ENCODE measurements at places on chromosomes 2 and 18.

DNA sequence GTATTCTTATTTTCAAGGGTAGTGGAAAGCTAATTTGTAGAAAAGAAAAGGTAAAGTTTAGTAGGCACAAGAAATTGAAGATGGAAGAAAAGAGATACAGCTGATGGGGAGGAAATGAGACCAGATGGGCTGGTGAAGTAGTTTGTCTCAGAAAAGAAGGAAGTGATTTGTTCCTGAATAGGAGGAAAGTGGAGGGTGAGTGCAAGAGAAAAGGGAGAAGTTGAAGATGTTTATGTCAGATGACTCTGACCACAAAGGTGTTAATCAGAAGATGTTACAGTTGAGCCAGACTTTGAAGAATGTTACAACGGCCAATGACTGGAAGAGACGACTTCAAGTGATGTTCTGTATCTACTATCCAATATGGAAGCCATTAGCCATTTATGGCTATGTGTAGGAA lies 21.2 kb downstream of the ZSCAN30 start:
- DNase-seq = no peak

- no peak for DNase-seq
Measured at GRCh38 chr2:231037731-231038482, 584 bp downstream of the C2orf72 start.

DNA sequence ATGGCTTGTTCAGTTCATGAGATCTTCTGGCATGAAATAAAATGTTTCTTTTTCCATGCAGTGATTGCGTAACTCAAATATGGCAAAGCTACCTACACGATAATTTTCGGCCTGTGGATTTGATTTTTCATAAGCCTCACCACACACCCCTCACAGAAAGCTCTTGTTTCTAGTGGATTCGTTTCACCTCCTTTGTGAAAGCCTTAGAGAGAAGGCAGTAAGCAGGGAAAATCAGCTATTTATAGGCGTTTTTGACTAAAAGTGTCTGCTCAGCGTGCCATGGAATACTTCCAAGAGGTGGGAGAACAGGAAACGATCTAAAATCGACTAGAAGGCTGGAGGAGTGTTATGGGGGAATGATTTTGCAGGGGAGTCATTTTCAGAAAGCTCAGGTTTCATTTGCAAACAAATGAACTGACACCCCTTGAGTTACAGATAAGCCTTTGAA lies 417.9 kb downstream of the TGIF1 start:
- no peak for DNase-seq

GRCh38 chr2:197904446-197904845 lies 100.1 kb downstream of the PLCL1 start:
- DNase-seq = no peak

- peak; percentile 42 for DNase-seq
Measured at GRCh38 chr18:58525517-58525916, 103.4 kb downstream of the ALPK2 start.

DNA sequence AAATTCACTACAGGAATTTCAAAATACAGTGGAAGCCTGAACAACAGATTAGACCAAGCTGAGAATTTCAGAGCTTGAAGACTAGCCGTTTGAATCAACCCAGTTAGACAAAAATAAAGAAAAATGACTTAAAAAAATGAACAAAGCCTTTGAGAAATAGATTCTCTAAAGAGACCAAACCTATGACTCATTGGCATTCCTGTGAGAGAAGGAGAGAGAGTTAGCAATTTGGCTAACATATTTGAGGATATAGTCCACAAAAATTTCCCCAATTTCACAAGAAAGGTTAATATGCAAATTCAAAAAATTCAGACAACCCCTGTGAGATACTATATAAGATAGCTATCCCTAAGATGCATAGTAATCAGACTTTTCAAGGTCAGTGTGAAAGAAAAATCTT lies 78.0 kb downstream of the MYO3B start:
- DNase-seq = peak; percentile 34

DNA sequence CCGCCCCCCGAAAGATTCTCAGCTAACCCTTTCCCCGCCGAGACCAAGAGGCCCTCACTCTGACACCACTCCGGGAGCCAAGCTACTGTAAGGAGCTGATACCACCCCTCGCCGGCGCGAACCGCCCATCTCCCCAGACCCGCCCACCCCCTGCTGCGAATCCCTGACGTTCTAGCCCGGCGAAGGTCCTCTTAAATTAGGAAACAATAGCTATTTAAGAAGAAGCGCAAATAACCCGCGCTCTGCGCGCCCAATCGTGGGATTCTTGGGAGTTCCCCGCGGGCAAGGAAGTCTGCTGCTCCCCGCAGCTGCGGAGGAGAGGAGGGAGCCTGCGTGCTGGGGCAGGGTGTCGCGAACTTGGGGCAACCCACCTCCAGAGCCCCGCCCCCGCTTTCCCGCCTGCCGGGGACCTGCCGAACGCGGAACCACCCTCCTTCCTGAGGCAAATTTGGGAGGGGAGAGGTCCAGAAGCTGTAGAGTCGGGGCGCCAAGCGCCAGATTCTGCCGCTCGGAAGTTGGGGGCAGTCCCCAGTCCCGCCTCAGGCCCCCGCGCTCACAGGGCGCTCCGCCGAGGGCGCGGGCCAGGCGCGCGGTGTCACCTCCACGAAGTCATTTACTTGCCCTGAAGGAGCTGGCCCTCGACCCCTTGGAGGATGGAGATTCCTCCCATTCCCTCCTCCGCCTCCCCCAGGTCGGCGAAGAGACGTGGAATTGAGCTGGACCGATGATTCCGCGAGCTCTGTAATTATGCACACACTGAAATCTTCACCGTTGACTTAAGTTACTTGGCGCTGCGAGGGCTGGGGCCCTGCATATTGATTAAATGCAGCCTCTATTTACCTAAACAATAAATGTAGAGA lies 8.4 kb upstream of the SP9 start:
- no peak for DNase-seq

GRCh38 chr2:174605687-174606086 lies 8.1 kb upstream of the WIPF1 start:
- no peak for DNase-seq

DNA sequence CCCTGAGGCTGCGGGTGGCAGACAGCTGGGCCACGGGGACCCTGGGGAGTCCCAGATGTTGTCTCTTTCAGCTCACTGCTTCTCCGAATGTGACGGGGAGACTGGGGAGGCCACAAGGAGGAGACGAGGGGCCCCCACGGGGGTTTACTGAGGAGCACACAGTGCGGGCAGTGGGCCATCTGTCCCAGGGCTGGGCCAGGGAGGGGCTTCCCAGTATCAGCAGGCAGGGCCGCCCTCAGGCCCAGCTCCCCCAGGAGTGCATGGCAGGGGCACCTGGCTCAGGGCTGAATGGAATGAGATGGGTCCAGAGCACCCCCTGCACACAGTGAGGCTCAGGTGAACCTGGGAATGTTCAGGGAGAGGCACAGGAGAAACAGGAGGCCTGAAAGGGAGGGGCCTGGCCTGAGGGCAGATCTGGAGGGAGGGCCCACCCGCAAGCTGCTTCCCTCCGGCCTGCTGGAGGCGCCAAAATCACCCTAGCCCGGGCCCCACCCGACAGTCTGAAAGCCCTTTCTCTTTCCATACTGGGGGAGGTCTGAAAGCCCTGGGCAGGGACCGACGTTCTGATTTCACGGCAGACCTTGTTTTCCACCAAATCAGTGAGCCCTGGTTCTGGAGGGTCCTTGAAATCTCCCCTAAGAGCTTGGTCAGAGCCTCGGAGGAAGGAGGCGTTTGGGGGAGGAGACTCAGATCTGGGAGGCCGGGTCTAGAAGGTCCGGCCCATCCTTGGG lies 35.5 kb upstream of the PTMA start:
- DNase-seq = no peak

GRCh38 chr2:96102596-96103186 lies 13.7 kb downstream of the ADRA2B start:
- no peak for DNase-seq

GRCh38 chr2:187912950-187913349 lies 358.7 kb upstream of the TFPI start:
- no peak for DNase-seq

- DNase-seq = no peak
Measured at GRCh38 chr18:79796531-79797405, 970 bp upstream of the KCNG2 start.

- no peak for DNase-seq
Measured at GRCh38 chr2:65397122-65397521, 35.3 kb downstream of the SPRED2 start.

- DNase-seq = no peak
Measured at GRCh38 chr2:216450346-216450745, 38.1 kb downstream of the SMARCAL1 start.
